Astrocyte (in vitro differentiated cells and primary cell): ENCODE measurements at places on chromosomes 2 and 18. TPM values are rescaled to one million over a fixed set of nuclear protein-coding genes. Genes with fewer than 3 reads are reported as not detected.
A peak's percentile ranks its signal among the peaks of the same experiment; 100 is the strongest.

DNA sequence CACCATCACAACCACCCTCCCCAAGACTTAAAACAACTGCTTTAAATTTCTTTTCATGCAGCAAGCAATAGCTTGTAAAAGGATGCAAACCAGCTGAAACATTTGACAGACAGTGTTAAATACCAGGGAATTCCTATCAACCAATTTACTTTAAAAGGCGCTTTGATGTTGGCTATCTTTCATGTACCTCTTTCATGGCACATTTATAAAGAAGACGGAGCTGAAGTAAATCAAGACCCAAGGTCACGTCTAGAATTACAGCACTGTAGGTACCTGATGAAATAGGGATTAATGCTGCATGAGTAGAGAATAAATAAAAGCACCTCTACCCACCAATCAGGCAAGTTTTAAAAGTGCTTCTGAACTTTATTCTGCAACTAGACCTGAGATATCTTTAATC is 78.9 kb downstream of the SRBD1 start:
- no peak overlapping the region for H3K27ac ChIP-seq
- H3K4me3 ChIP-seq = no peak overlapping the region
- no peaks in the 10 kb centered on the region for H3K4me1 ChIP-seq

GRCh38 chr2:37829202-37829601 is 95.9 kb upstream of the RMDN2 start:
- H3K4me1 ChIP-seq = peaks cover 26% of the 10 kb centered on the region
- no peak overlapping the region for H3K4me3 ChIP-seq
- peak; percentile 97 for DNase-seq

- H3K27ac ChIP-seq = no peak overlapping the region
- no peak for DNase-seq
- no peak overlapping the region for H3K4me3 ChIP-seq
- H3K36me3 ChIP-seq = no peaks in the 10 kb centered on the region
- no peaks in the 10 kb centered on the region for H3K4me1 ChIP-seq
These were observed 29.3 kb downstream of the DPYSL5 start for GRCh38 chr2:26877276-26877675.

DNA sequence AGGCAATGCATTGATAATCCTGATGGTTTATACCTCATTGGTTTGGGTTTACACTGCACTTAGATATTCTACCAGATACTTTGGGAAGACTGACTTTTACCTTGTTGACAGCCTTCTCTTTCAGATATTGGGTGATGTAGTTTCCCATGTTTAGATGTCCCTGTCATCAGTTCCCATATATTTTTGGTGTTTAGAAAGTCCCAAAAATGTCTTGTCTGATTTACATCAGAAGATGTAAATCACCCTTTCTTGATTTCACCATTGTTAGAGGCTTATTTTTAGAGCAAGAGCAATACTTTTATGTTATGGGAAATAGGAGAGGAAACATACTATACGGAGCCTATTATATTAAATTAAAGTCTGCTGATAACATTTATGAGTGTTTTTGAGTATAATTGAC is 14.4 kb upstream of the CCDC102B start:
- H3K27me3 ChIP-seq = no peaks in the 10 kb centered on the region
- H3K36me3 ChIP-seq = no peaks in the 10 kb centered on the region
- no peak for DNase-seq
- H3K4me1 ChIP-seq = no peaks in the 10 kb centered on the region
- H3K4me3 ChIP-seq = no peak overlapping the region

- H3K4me3 ChIP-seq = no peak overlapping the region
- H3K4me1 ChIP-seq = peaks cover 12% of the 10 kb centered on the region
- DNase-seq = no peak
- no peak overlapping the region for H3K27ac ChIP-seq
- no peaks in the 10 kb centered on the region for H3K27me3 ChIP-seq
These were observed 12.1 kb downstream of the EPAS1 start for GRCh38 chr2:46309052-46309953.

The GRHL1 gene
- total RNA-seq = 2.5 and 4.1 TPM in 2 replicates

The RAD51AP2 gene
- 0.10 TPM in 1 of 2 replicates, not detected in the other for total RNA-seq

The MRPS9 gene
- total RNA-seq = 28.6 and 32.3 TPM in 2 replicates
